ENCODE measurements at places on chromosomes 1 and 21.

- no peak for DNase-seq
These were observed 18.9 kb downstream of the ZNF362 start for GRCh38 chr1:33275195-33275594.

GRCh38 chr1:88052167-88052566 lies 631.9 kb upstream of the PKN2 start:
- no peak for DNase-seq

DNA sequence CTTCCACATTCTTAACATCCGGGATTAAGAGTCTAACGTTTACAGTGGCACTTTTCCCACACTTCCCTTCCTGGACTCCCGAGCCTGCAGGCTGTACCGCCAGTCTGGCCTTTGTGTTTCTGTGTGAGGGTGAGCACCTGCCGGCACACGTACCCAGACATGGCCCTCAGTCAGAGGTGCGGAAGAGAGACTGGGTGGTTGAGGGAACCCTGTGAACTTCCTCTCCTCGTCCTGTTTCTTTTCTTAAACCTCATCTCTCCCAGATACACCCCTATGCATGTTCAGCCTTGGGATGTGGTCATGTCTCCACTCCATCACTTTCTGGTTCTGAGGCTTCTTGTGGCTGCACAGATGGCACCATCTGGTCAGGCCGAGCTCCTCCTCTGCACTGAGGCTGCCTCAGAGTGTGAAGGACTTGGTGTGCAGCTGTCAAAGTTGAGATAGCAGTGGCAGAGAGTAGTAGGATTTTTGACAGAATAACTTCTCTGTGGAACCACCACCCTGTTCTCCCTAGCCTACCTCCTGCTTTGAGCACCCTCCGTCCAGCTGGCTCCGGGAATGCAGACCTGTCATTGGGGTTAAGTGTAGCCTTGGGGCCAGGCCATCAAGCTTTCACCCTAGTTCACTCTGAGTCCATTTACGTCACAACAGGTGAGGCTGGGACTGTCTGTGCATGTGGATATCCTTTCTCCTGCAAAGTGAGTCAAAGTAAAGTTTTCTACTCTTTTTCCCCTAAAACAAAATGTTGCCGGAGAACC lies 31.4 kb downstream of the VASH2 start:
- DNase-seq, result no peak

DNA sequence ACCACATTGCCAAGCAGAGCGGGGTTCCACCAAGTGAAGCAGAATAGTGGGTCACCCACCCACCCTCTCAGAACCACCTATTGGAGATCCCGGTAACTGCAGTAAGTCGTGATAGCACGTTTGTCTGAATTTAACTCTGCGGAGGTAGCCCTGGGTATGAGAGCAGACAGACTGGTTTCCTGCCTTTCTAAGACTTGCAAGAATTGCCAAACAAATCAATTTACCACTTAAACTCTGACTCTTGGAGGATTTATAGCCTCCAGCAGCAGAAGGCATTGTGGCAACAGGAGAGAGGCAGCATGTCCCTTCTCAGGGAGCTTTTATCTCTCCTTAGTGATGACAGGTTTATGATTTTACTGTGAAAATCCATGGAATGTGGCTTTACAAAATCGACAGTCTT lies 287.9 kb upstream of the FMN2 start:
- DNase-seq, result no peak

DNA sequence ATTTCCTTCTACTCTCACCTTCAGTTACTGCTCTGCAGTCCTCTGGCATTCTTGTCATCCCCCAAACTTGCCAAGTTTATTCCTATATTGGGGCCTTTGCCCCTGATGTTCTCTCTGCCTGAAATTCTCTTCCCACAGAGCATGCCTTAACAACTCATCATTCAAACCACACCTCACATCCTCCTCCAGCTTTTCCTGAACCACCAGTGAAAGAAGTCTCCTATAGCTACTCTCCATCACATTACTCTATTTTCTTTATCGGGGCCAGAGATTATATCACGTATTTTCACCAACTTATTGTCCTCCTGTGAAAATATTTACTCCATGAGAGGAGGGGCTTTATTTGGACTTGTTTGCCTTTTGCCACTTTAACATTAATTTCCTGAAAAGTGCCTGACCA lies 32.1 kb downstream of the EXTL2 start:
- no peak for DNase-seq

GRCh38 chr1:53277326-53277725 lies 39.0 kb upstream of the MAGOH start:
- no peak for DNase-seq

GRCh38 chr1:207026104-207026534 lies 6.4 kb downstream of the C1orf116 start:
- no peak for DNase-seq

- DNase-seq, result no peak
These were observed 691 bp upstream of the KIFAP3 start for GRCh38 chr1:170075186-170075585.

GRCh38 chr1:59198564-59198963 lies 98.3 kb upstream of the FGGY start:
- no peak for DNase-seq

- no peak for DNase-seq
These were observed 46.1 kb upstream of the ABCG1 start for GRCh38 chr21:42172596-42173483.

- DNase-seq, result no peak
These were observed 45.1 kb upstream of the ACTRT2 start for GRCh38 chr1:2976180-2976562.

DNA sequence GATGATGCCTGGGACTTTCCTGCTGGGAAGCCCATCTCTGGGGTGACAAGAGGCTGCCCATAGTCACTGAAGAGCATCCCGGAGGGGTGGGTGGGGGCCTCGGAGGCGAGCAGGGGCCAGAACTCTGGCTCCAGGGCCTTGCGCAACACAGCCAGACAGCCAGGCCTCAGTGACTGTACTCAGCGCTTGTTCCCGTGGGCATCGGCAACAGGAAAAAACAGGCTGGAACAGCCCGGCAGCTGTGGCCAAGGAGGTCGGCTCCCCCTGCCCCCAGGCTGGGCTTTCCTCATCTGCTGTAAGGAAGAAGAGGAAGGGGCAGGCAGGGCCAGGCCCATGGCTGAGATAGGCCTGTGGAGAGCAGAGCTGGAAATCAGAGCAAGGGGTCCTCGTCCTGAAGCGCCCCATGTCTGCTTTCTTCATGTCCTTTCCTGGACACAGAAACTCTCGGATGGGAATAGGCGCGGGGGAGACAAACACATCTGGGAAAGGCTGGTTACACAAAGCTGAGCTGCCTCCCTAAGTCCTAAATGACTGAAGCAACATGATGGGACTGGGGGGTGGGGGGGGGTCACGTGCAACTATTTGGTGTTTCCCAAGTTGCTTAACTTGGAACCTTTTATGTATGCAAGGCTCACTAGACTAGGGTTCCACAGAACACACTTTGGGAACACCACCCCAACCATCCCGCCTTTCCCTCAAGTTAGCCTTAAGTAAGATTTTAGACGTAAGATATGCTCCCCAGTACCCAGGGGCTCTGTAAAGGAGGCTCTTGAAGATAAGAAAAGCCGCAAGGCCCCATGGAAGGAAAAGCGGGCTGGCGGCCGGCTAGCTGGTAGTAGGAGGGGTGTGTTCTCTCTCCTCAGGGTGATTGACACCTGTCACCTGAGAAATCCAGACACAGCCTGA lies 30.7 kb downstream of the HSPG2 start:
- DNase-seq, result no peak

DNA sequence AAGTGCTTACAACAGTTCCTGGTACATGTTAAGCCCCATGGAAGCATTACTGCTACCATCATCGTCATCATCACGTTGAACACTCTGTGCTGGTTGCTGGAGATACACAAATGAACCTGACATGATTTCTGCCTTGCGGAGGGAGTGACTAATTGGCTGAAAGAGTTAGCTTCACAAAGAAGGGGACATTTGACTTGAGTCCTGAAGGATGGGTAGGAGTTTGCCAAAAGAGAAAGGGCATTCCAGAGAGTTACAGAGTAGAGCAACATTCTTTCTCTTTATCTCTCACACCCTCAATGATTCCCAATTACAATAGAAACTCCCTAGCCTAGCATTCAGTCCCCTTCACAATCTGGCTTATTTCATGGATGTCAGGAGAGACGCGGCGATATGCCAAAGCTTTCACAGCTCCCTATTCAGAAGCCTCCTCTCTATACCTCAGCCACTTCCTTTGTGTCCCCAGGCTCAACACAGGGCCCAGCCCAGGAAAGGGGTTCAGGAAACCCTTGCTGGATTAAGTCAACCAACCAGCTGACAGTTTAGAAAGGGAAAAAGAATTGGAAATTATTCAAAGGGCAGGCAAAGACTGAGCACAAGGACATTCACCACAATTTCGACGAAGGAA lies 38.0 kb downstream of the SLC1A7 start:
- DNase-seq, result no peak

GRCh38 chr1:219086956-219087469 lies 86.7 kb upstream of the LYPLAL1 start:
- no peak for DNase-seq

DNA sequence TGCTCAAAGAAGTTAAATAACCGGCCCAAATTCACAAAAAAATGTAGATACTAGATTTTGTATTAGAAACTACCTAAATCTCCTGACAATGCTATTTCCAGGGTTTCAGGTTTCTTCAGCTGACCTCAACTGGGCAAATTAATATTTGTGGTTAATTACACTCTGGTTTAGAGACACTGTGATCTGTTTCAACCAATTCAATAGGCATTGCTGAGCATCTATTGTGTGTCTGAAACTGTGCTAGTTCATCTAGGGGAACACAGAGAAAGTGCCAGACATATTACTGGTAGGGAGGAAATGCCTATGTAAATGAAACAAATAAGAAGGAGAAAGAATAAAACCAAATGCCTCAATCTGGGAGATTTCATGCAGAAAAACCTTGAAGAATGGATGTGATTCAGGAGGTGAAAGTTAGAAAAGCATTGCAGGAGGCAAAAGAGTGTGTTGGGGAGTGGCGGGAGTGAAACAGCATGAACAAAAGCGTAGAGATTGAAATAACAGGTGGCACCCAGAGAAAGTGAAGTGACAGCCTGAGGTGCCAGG lies 51.3 kb upstream of the IVNS1ABP start:
- DNase-seq, result no peak

DNA sequence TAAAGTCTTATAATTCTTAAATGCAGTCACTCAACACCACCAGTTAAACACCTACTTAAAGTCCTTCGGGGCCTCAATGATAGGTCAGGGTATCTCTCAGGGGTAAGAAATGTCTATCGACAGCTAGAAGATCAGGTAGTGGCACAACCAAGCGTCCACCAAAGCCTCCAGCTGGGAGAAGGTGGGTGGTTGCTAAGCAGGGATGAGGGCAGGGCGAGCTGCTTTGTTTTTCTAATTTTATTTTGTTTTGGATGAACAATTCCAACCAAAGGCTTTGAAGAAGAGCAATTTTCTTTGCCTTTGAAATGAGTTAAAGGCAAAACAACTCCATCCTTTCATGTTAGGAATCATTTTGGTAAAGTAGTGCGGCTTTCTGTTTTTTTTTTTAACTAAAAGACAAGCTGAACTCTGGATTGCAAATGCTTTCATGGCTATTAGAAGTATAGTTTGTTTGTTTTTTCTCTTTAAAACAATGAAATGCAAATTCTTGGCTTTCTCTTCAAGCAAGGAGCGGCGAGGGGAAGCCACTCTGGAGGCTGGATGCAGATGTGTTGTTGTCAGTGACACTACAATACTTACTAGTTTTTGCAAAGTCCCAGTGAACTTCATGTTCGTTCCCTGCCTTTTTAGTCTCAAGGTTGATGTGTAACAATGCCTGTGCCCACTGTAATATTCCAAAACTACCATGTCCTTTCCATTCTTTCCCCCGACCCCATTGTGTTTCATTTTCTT lies 106.0 kb downstream of the MRPS6 start:
- DNase-seq, result no peak

DNA sequence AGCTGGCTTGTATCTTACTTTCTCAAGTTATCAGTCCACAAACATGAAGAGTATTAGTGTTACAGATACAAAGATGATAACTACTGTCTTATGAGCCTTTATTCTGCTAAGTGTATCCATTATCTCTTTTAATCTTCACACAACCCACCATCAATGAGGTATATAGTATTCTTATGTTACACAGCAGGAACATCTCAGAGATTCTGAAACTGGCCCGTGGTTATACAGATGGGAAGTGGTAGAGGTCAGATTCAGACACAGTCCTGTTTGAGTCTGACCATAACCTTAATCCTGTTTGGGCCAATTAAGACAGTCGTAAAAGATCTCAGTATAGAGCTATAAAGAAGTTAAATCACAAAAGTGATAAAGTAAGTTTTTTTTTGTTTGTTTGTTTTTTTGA lies 5.1 kb upstream of the TMEM269 start:
- DNase-seq, result no peak

GRCh38 chr1:67717876-67718275 lies 32.9 kb downstream of the GADD45A start:
- no peak for DNase-seq

GRCh38 chr21:39265603-39266002 lies 47.8 kb downstream of the BRWD1 start:
- no peak for DNase-seq

DNA sequence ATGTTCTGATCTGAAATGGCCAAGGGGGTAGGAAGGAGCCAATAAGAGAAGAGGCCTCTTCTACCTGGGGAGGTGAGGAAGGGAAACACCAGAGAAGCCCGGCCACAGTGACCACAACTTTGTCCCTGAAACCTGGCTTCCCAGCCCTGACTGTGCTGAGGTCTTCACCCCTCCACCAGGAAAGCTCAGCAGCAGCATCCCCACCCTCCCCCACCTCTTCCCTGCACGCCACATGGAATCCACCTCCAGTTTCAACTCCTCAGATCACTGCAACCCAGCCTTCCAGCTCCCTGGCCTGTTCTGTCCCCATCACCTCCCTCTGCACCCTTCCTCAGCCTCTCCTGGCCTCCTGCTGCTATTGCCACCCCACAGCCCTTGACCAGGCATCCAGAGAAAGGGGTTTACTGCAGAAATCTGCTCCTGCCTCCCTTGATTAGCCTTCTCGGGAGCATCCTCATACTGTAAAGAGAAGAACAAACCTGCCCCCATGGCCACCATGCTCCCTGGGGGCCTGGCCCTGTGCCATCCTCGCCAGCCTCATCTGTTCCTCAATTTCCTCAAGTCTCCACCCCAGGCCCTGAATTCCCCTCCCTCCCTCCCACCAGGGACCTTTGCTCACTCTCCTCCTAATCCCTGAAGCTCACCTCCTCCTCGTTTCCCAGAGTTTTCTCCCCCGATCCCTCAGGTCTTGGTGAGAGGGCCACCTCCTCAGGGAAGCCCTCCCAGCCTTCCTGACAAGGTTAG lies 450.9 kb downstream of the MATN1 start:
- DNase-seq, result no peak

GRCh38 chr1:231841616-231842344 lies 215.2 kb downstream of the DISC1 start:
- no peak for DNase-seq
